ENCODE measurements at places on chromosomes 1 and 21.

DNA sequence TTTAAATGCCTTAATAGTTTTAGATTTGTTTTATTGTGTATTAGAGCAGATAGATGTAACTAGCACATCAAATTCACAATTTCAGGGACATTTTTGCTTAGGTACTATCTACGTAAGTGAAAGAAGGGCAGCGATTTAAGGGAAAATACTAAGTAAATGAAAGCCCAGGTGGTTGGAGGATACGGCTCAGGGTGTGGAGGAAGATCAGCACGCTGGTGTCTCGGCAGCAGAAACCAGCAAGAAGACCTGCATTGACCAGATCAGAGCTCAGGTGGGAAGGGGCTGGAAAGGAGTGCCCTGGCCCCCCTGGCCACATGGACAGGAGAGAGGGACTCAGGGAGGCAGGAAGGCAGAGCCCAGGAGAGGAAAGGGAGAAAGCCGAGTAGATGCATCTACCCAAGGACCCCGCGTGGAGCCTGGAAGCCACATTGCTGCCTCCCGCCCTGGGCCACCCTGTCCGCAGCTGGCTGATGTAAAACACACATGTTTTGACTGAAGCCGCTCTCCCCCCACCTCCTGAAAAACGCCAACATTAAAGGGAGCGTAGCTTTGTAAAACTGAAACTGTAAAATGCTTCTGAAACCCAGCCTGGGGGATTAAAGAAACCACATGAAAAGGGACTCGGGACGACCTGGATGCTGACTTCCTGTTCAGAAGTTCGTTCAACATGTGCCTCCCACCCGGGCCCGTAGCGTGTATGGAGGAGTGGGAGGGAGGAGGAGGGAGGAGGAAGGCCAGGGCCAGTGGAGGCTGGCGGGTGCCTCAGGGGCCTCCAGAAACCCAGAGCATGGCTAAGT, 72.6 kb upstream of the TARDBP start:
- DNase-seq = no peak

- DNase-seq = peak; percentile 73
Measured at GRCh38 chr1:25641931-25642573, 25.5 kb downstream of the MAN1C1 start.

- no peak for DNase-seq
Measured at GRCh38 chr1:7069931-7070330, 284.7 kb downstream of the CAMTA1 start.

- peak; percentile 37 for DNase-seq
Measured at GRCh38 chr1:205632669-205633169, 908 bp upstream of the ELK4 start.

DNA sequence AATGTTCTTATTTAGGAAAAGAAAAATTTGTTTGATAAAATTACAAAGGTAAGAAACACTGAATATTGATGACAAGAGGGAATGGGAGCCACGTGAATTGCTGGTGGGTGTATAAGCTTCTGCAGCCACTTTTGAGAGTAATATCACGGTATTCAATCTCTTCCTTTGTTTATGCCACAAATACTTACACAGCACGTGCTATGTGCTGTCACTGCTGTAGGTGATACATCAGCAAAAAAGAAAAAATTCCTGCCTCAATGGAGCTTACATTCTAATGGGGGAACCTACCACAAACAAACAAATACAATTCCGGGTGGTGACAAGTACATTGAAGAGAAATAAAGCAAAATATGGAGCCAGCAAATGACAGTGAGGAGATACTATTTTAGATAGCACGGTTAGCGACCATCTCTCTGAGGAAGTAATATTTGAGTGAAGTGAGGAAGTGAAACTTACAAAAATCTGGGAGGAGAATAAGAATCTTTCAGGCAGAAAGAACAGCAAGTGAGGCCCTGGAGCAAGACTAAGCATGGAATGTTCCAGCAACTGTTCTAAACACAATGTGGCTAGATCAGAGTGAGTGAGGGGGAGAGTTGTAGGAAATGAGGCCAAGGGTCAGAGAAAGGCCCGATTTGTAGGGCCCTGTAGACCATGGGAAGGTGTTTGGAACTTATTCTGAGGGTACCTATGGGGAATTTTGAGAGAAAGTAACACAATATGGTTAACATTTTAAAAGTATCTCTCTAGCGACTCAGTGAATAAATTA, 2.6 kb upstream of the FCRLB start:
- DNase-seq = no peak

DNA sequence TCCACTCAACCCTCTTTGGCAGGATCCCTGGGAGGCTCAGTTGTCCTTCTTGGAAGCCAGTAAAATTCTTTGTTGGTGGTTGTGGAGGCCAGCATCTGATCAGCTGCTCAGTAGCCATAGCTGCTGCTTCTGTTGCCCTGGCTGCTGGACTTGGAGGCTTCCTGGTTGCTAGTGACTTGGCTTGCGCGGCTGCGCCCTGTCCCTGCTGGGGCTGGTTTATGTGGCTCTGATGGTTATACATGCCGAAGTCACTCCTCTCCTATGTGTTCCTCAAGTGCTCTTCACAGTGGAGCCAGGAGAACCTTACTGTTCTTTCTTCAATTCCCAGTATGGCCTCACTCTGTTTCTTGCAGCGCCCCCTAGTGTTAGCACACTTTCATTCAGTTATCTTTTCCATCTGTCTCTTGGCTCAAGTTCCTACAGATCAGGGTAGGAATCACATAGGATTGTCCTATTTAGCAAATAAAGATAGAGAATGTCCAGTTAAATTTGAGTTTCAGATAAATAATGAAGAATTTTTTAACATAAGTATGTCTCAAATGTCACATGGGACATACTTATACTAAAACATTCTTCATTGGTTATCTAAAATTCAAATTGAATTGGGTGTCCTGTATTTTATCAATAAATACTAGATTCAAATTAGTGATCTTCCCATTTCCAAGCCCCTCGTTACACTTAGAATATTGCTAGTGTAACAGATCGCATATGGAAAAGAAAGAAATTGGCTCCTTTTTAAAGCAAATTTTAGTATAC, 176.5 kb downstream of the TGFB2 start:
- DNase-seq = peak; percentile 55

DNA sequence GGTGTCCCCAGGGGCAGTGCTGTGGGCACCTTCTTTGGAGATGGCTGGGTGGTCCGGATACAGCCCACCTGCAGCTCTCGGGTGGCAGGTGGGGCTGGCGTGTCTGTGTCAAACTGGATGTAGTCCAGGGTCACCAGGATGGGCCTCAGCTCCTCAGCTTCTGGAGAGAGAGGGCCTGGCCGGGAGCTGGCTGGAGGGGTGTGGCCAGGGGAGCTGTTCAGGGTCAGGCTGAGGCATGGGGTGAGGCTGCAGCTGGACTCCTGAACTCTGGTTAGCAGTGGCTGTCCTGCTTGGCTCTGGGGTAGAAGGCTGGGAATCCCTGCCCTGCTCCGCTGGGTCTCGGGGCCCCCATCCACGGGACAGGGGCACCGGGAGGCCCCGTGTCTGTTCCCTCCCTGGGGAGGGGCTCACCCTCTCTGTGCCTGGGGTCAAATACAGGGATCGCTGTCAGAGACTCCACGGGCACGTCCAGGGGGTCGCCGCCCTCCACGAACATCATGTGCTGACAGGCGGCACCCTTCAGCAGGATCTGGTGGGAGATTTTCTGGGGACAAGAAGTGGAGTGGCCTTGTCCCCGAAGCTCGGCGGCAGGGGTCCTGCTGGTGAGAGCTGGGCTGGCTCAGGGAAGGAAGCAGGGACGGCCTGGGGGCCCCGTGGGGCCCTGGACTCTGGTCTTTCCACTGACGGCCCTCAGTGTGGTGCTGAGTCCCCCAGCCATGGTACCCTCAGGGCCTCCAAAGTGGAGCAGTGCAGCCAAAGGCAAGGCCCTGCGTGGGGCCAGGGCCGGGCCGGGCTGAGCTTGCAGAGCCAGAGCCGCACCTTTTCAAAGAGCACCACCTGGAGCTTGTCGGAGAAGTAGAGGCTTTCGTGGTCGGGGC, 4.1 kb upstream of the TMEM52 start:
- no peak for DNase-seq

- no peak for DNase-seq
Measured at GRCh38 chr1:8670371-8670818, 147.0 kb downstream of the RERE start.

DNA sequence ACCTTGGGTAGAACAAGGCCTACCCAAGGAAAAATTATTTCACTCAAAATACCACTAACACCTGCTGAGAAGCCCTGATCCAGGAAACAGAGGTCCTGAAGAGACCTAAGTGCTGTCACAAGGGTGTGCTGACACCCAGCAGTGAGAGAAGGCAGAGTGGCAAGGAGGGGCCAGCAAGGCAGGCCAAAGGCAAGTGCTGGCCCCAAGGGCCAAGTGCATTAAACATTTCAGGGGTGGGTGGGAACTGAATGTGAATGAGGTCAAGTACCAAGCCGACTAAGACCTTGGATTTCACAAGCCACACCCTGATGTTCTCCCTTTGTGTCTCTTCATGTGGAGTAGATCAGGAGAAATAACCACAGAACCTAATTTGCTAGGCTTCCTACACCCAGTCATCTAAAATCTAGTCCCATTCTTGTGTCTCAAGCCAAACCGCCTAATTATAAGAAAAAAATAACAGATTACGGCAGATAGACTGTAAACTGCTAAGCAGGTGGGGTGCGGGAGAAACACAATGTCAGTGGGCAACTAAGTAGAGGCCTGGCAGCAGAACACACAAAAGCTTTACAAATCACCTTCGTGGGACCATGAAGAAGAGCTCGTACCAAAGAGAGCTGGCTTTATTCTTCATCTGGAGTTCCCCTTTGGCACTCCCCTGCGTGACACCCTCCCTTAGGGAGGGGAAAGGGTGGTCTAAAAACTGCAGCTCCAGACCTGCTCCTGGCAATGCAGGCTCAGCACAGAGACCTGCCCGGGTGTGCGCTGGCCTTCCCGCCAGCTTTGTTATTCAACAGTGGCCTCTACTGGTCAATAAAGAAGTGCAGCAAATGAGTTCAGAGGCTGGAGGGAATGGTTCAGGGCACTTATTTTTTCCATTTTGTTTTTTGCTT, 8.7 kb downstream of the UBE2G2 start:
- peak; percentile 65 for DNase-seq

All from fibroblast of lung (primary cell).